CD8-positive, alpha-beta T cell (primary cell): ENCODE measurements at places on chromosomes 2 and 18.

GRCh38 chr18:61551586-61551985 lies 218.4 kb downstream of the CDH20 start:
- no peak for DNase-seq

- DNase-seq, result no peak
Observed at GRCh38 chr18:74329688-74330205, 14.1 kb downstream of the C18orf63 start.

DNA sequence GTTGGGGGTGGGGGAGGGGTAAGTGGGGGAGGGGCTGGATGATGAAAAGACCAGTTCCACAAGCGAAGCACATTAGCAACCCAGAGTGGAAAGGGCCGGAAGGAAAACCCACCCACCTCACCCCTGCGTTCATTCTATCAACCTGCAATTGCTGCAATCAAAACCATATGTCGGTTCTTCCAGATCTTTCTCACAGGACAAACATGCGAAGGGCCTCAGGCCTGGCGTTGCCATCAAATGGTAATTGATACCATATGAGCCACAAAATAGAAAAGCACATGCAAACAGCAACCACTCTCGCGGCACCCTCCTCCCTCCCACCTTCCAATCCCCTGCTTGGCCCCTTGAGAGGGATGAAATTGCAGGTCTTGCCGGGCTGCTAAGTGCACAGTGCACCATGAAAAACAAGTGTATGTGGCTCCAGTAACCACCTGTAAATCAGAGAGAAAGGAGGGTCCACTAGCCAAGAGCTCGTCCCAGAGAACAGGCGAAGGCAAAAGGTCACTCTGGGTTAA lies 287.5 kb downstream of the TCF4 start:
- no peak for DNase-seq

DNA sequence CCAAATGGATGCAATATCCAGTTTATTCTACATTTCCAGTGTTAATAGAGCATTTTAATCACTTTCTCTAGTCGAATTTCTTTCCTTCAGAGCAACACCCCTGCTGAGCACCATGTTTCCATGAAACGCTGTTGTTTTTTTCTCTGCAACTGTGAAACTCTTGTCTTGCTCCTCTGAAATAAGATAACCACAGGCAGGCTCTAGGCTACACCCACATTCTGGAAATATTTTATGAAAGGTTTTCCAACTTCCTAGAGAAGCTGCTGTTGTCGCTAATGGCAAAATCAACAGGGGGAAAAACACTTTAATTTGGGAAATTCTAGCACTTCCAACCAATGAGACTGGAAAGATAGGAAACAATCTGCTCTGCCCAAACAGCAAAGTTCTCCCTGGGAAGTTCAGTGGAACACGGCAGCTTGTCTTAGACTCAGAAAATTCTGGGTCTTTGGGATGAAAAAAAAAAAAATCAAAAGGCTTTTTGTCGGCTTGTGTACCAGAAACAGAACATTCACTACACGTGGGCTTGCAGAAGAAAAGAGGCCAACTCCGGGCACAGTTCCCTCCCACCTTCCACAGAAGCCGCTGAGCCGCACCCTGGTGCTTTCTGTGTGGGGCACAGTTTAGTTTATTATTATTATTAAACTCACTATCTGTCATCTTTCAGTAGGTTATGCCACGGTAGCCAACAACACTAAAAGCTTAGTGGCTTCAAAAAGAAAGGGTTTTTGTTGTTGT lies 98.7 kb downstream of the MMADHC start:
- DNase-seq, result no peak

- no peak for DNase-seq
Observed at GRCh38 chr2:98121149-98121548, 34.2 kb downstream of the VWA3B start.

GRCh38 chr2:117762454-117762853 lies 52.0 kb upstream of the DDX18 start:
- no peak for DNase-seq
